ACHN (cell line): ENCODE measurements at places on chromosomes 6 and 20.

GRCh38 chr6:131183427-131184095 is 48.3 kb downstream of the AKAP7 start:
- no peak for DNase-seq

- no peak for DNase-seq
These were observed 39.5 kb downstream of the CD40 start for GRCh38 chr20:46157625-46158024.

- no peak for DNase-seq
These were observed 35.8 kb downstream of the HLA-DMB start for GRCh38 chr6:32905078-32905477.

DNA sequence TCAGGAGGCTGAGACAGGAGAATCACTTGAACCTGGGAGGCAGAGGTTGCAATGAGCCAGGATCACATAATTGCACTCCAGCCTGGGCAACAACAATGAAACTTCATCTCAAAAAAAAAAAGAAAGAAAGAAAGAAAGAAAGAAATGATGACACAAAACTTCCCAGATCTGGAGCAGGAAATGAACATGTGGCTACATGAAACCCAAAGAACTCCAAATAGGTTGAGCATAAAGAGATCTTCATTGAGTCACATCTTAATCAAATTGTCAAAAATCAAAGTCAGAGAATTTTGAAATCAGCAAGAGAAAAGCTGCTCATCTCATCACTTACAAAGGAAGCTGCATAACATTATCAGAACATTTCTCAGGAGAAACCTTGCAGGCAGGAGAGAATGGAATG is 247.0 kb downstream of the IBTK start:
- no peak for DNase-seq

- no peak for DNase-seq
These were observed 43.8 kb downstream of the PKIB start for GRCh38 chr6:122654012-122654411.

- DNase-seq = no peak
These were observed 42.1 kb downstream of the SPACA1 start for GRCh38 chr6:88089708-88090107.

DNA sequence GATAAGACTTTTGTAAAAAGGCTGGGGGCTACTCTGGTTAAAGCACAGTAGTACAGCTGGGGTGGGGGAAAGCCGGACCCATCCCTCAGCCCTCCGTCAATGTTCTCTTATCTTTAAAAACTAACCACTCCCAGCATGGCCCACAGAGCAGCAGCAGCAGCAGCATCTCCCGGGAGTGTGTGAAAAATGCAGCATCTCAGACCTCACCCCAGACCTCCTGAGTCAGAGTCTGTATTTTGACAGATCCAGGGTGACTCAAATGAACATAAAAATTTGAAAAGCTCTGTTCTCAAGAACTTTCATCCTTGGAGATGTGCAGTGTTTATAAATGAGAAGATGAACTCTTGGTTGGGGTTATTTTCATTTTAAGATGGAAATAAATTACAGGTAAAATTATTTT is 277.7 kb upstream of the ECI2 start:
- DNase-seq = no peak

- no peak for DNase-seq
These were observed 13.5 kb upstream of the CNR1 start for GRCh38 chr6:88179692-88180091.

DNA sequence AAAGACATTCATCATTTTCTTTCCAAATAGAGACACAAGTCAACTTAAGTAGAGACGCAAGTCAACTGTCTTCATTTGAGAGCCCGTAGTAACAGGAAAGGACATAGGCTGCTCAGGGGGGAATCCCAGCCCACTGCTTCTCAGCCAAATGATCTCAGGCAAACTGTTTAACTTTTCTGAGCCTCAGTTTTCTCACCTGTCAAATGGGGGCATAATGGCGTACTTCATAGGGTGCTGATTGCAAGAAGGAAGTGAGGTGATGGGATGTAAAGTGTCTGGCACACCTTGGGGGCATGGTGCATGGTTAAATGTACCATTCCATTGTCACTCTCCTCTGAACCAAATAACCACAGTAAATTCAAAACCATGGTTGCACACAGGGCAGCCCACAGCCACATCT is 96.5 kb downstream of the EYA2 start:
- no peak for DNase-seq

GRCh38 chr6:4589295-4589694 is 186.9 kb upstream of the CDYL start:
- no peak for DNase-seq

DNA sequence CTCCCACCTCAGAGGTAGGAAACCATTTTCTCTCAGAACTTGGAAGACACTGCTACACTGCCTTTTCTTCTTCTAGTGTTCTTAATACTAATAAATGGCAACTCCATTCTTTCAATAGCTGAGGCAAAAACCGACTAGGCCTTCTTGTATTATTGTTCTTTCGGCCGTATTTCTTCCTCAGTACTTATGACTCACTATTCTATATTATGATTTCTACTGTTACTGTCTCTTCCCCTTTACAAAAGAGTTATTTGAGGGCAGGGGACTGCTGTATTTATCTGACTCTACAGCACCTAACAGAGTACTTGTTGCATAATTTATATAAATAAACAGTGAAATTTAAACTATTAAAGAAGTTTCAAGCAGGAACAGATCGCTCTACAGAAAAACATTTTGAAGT is 3.1 kb downstream of the DNAAF9 start:
- no peak for DNase-seq

GRCh38 chr20:4836473-4836872 is 114.8 kb downstream of the PRND start:
- no peak for DNase-seq

DNA sequence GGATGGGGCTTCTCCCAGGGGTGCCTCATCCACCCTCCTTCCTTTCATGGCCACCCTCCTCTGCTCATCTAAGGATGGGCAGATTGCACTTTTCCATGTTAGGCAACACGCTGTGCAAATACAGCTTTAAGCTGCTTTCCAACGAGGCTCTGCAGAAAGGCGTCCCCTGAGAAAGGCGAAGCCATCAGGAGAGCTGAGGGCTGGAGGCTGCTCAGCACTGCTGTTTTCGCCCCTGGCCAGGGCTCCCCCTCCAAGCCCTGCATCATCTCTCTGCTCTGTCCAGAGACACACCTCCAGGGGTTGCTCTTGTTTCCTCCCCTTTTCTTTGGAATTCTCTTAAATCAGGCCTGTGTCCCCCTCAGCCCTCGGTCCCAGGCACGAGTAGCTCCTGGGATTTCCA is 526.1 kb downstream of the CDH26 start:
- no peak for DNase-seq

DNA sequence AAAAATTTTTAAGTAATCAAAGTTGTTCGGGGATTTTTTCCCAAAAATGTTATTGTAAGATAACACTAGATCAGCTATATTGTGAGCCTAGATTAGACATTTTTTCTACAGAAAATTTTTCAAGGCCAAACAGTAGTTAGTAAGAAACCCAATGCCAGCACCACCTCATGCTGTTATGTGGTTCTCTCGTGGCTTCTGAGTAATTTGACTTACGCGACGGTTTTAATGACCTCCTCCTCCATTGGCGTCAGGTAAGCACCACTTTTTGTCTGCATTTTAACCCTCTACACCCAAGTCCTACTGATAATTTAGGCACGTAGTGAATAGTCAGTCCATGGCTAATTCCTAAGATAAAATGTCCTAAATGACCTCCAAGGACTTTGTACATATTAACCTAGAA is 9.7 kb downstream of the RPS6KA2 start:
- no peak for DNase-seq

DNA sequence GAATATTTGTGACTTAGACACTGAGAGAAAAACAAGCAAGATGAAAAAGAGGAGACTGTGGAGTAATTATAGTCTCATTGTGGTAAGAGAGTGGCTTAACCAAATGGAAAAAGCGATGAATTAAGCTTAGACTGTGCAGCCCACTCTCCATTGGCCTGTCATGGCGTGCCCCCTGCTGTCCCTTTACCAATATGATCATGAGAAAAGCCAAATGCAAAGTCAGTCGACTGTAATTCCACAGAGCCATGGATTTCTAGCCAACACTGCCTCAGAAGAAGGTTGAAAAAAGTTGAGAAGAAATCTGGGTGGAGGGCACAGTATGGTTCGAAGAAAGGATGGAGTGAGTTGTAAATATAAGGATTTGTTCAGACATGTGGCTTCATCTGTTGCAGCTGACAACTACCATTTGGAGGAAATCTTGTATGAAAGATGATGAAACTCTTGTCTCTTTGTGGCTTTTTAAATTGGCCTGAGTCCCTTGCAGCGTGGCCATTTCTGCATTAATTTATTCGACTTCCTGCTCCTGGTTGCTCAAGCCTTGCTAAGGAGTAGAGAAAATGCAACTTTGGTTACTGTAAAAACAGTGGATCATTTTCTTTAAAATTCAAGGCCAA is 251.4 kb downstream of the DOK5 start:
- DNase-seq = no peak

- DNase-seq = no peak
These were observed 117.5 kb downstream of the FLRT3 start for GRCh38 chr20:14219801-14220461.

- no peak for DNase-seq
These were observed 552.5 kb downstream of the BCKDHB start for GRCh38 chr6:80658926-80659325.

DNA sequence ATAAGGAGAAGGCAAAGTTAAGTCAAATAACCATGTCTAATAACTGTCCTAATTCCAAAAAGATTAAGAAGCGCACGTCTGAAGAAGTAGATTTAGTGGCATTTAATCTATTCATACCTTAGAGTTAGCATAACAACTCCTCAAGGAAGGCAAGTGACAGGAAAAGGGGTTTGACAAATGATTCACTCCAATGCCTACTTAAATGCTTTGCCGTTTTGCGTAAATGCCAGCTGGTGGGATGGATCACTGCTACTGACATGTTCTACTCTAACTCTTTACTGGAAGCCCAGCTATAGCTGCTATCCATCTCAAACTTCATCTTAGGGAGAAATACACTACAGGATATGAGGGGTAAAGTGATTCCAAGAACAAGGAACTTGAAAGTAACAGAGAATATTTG is 347.3 kb upstream of the RUNX2 start:
- no peak for DNase-seq

DNA sequence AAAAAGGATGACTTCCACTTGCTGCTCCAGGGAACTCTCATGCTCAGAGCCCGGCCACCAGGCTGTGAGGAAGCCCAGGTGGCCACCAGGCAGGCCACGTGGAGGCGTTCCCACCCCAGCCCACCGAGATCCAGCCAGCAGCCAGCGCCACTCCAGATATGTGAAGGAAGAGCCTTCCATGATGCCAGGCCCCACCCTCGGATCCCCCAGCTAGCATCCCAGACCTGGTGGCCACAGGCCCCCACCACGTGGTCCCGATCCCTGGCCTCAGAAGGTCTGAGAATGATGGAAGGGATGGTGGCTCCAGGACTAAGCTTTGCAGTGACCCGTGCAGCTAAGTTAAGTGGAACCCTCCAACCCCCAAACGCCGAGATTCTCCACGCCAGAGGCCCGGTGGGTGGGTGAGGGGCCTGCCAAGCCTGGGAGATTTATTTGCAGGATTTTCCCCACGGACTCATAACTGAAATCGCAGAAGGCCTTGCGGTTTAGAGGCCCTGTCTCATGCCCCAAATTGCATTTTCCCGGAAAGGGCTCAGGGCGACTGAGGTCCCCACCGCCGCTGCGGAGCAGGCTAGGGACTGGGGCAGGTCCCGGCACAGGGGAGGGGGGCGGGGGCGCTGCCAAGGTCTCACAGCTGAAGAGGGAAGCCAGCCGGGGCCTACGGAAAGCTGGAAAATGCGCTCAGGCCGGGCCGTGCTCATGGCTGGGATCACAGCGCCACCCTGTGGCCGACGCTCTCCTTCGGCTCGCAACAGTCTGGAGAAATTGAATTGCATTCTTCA is 31.1 kb upstream of the CST7 start:
- DNase-seq = peak; percentile 45

DNA sequence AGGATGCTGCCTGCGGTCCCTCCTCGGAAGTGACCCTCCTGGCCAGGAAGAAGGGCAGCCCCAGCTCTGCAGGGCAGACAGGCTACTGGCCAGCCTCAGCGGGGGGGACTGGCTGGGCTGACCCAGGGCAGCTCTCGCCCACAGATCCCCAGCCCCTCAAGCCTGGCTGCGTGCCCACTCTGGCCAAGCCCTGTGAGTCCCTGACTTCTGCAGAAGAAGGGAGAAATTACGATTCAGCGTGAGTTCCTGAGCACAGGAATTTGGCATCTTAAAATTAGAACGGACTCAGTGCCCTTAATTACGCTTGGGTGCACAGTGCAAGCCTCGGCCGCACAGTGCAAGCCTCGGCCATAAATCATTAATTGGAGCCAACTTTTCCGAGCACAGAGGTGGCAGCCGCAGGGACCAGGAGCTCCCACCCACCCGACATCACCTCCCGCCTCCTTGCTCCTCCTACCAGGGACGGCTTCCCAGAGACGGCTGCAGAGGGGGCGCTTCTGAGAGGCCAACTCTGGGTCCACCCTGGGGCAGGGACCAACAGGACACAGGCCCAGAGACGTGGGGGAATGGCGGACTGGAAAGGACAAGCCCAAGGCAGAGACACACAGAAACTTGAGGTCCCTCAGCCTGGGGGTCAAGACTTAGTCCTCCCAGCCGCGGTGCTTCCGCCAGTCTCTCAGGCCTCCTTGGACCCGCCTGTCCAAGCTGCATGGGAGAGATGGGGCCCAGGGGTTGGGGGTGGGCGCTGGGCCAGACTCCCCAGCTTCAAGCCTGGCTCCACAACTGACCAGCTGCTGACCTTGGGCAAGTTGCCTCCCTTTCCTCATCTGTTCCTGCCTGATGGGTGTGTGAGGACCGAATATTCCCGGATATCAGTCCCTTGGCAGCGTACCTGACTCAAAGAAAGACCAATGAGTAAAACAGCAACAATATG is 165.4 kb downstream of the TAF4 start:
- DNase-seq = peak; percentile 67

DNA sequence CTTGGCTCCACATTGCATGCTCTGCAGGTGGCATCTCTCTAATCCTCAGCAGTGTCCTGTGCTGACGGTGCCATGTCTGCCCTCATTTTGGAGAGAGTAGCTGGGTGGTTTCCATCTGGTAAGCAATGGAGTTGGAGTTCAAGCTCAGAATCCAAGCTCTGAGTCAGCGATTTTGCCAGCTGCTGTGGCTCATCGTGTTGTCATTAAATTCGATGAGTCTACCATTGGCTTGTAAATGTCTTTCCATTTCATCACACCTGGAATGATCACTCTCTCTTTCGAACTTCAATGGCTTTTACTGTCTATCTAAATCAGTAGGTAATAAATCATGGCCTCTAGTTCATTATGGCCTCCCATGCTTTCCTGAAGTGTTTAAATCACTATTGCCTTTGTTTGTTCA is 378.5 kb upstream of the TSHZ2 start:
- DNase-seq = no peak

- no peak for DNase-seq
These were observed 91.7 kb downstream of the COL19A1 start for GRCh38 chr6:69957985-69958559.
